Effector CD8-positive, alpha-beta T cell (primary cell): ENCODE measurements at places on chromosomes 5 and 9.

DNA sequence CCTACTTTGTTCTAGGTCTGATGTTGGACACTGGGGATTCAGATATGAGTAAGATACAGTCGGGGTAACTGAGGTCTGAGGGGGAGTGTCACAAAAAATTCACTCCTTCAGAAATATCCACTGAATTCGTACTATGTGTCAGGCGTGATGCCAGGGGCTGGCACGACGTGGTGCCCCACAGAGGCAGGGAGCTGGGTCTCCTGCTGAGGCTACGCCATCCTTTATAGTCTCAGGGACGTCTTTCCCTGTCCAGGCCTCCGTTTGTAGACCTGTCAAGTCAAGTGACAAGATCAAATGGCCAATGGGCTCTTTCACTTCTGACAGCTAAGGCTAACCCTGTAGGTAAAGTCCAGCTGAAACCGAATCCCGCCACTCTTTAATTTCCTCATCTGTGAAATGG lies 118.8 kb upstream of the SMIM23 start:
- no peak for DNase-seq

- no peak for DNase-seq
Observed at GRCh38 chr5:5332287-5332686, 90.2 kb upstream of the ICE1 start.

GRCh38 chr9:18422296-18423036 lies 51.5 kb upstream of the ADAMTSL1 start:
- DNase-seq, result no peak

- DNase-seq, result no peak
Observed at GRCh38 chr5:64678374-64678773, 11.9 kb upstream of the SHISAL2B start.

DNA sequence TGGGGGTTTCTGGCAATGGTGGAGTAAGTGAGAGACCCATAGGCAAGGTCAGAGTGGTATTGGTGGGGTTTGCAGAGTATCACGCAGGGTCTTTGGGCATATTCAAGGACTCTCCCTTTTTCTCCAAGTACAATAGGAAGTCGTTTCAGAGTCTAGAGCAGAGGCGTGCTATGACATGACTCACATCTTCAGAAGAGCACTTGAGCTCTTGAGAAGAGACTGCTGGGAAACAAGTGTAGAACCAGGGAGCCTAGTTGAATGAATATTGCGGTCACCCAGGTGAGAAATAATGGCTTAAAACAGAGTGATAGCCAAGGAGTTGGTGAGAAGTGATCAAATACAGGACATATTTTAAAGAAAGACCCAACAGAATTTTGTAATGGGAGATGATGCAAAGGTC lies 813.4 kb downstream of the TLE1 start:
- no peak for DNase-seq

DNA sequence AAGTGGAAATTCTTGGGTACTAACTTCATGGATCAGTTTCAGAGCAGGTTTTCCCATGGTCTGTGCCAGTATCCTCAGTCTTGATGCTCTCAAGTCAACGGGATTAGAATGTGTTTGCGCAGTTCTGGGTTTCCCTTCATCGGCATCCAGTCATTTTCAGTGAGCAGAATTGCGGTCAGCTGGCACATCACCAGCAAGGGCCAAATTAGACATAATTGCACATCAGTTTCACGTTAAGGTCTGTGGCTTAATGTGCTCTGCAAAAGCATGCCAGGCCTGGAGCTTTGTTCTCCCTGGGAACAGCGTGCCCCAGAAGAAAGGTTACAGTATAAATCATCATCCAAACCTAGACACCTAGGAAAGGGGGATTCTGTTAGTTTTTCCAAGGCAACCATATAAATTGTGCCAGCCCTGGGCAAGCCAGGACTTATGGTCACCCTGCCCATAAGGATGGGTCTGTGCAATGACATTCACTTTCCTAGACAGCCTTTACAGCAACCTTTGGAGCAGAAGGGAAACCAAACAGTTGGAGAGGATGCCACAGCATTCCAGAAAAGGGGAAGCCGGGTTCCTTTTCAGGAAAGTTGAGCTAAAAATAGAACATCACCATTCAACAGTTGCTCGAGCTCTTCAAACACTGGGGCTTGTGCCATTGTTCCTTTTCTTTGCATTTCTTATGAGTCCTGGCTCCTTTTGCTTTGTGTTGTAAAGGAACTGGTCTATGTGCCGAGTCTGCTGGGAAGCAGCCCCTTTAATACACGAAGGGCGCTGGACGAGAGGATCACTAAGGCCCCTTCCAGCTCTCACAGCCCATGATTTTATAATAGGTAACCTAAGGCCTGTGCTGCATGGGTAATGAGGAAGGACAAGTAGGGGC lies 23.1 kb downstream of the IQGAP2 start:
- DNase-seq, result no peak

DNA sequence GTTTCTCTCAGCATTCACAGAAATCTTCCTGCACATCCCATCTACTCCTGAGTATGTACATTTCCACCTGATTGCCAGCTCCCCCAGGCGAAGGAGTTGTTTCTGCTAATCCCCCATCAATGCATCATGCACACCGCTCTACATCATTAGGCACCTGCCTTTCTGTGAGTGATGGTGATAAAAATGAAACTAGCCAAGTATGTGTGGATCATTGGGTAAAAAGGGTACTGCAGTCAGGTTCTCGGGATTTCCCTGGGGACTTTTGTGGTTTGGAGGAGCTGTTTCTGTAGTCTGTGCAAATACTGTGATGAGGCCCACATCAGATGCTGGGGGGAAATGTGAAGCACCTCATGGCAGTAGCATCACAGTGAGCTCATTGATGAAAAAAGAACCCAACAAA lies 30.4 kb downstream of the CAMK4 start:
- peak; percentile 51 for DNase-seq

DNA sequence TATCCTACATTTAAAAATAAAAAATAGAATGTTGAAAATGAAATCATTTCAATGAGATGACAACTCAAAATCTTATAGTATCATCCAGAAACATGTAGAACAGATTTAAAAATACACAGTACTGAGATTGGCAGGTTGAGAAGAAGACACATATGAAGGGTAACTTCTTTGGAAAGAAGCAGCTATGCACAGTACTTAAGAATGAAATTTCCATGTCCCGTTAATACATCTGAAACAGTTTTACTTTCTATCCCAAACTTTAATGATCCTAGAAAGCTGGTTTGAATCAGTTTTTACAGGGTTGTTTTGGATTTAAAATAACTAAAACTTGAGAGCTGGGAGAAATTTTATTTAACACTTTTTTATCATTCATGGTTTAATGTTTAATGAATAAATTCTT lies 36.0 kb upstream of the ARRDC3 start:
- DNase-seq, result no peak

DNA sequence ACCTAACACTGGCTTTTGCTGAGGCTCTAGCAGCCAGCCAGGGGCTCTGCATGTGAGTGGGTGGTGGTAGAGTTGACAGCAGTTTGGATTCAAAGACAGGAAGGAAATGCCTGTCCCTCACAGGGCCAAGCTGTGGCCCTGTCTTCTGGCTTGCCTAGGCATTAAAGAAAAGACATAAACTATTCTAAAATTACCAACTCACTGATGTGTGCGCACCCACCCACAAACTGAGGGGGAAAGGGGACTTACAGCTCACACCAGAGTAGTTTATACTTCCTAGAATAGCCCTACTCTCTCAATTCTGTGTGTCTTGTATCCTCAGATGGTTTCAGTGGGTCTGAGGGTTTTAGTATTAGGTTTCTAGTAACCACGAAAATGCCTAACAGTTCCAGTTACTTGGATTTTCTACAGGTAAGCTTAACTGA lies 18.3 kb upstream of the IL13 start:
- no peak for DNase-seq

DNA sequence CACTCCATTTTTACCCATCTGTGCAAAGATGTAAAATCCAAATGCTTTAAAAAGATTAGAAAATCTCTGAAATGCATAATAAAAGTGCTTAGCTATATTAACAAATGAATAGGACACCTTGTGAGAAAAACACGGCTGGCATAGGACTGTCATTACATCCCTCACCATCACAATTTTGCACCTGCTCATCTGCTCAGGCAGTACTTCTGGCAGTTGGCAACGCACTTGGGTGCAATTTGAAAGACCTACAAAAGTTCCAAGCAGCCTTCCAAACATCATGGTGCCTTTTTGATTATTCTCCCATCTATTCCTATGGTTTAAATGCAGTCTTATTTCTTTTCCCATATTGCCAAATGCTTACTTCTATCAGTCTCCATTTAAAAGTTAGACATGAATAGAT lies 501.8 kb downstream of the ENC1 start:
- DNase-seq, result no peak

DNA sequence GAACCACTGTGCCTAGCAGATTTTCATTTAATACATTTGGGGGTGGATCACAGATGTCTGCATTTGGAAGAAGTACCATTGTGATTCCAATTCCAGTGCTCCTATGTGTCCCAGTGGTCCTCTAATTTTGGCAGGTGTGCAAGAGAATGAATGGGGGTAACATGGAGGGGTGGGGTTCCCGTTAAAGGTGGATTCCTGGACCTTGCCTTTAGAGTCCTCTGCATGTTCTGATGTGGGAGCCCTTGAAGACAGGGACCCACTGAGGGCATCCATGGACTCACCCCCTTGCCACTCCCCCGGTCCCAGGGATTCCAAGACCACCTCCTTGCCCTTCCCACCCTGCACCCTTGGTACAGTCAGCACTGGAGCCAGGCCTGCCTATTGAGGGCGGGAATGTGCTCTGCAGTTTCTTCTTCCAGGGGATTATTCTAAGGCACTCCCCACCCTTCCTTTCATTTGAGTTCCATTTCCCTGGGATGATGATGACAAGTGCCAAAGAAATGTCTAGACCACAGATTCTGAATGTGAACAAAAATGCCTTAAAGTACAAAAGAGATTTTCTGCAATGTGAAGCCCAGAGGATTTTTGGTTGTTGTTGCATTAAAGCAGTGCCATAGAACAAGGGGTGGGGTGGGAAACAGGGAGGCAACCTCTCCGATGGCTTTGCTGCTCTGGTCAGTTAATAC lies 119.4 kb upstream of the PTCH1 start:
- DNase-seq, result no peak
